Bronchial epithelial cell (primary cell): ENCODE measurements at places on chromosomes 1 and 21. TPM values are rescaled to one million over a fixed set of nuclear protein-coding genes. Genes with fewer than 3 reads are reported as not detected.

OR6K3 gene
- not detected in 2 replicates for total RNA-seq

C8B gene
- not detected in 2 replicates for total RNA-seq

GPR37L1 gene
- total RNA-seq = under 0.01 TPM in 1 of 2 replicates, not detected in the other

ST6GALNAC5 gene
- 0.26 and 2.3 TPM in 2 replicates for total RNA-seq

TEDDM1 gene
- not detected in 2 replicates for total RNA-seq

RGSL1 gene
- not detected in 2 replicates for total RNA-seq

FMO3 gene
- total RNA-seq = not detected in 2 replicates

DLGAP3 gene
- total RNA-seq = not detected in 2 replicates

SPOCD1 gene
- 1.1 and 4.9 TPM in 2 replicates for total RNA-seq

RIMKLA gene
- total RNA-seq = under 0.01 TPM in 1 of 2 replicates, not detected in the other

NBPF6 gene
- not detected in 2 replicates for total RNA-seq

CD2 gene
- total RNA-seq = not detected in 2 replicates

DNAJC6 gene
- total RNA-seq = 1.9 and 2.1 TPM in 2 replicates

CBR3 gene
- total RNA-seq = 0.26 and 0.38 TPM in 2 replicates

NUP210L gene
- under 0.01 and 0.13 TPM in 2 replicates for total RNA-seq

ADCY10 gene
- total RNA-seq = 0.26 TPM in 2 replicates

KANK4 gene
- 0.13 and 0.26 TPM in 2 replicates for total RNA-seq

ARHGAP30 gene
- total RNA-seq = 1.3 and 3.1 TPM in 2 replicates

CAMK1G gene
- total RNA-seq = not detected in 2 replicates

IL10 gene
- not detected in 2 replicates for total RNA-seq

KIAA0040 gene
- 2.7 and 3.9 TPM in 2 replicates for total RNA-seq

FMO1 gene
- total RNA-seq = not detected in 2 replicates

AMY1B gene
- not detected in 2 replicates for total RNA-seq

PIGM gene
- total RNA-seq = 1.9 and 2.1 TPM in 2 replicates

MUL1 gene
- 22.1 and 25.7 TPM in 2 replicates for total RNA-seq

FALEC gene
- not detected in 2 replicates for total RNA-seq

KRTAP13-2 gene
- not detected in 2 replicates for total RNA-seq
